ENCODE measurements at places on chromosomes 16 and 17.
A peak's percentile ranks its signal among the peaks of the same experiment; 100 is the strongest.

- DNase-seq: peak; percentile 95
These were observed 16.0 kb upstream of the LHX1 start for GRCh38 chr17:36921095-36921851.

GRCh38 chr17:55201308-55201932, 63.3 kb upstream of the HLF start:
- no peak for DNase-seq

- no peak for DNase-seq
These were observed at the start of gene CENPT for GRCh38 chr16:67847064-67847861. Gene CENPT, minus strand, starts transcription at chr16:67847693. Its CDS starts 13,834 bp downstream, at chr16:67833859.

DNA sequence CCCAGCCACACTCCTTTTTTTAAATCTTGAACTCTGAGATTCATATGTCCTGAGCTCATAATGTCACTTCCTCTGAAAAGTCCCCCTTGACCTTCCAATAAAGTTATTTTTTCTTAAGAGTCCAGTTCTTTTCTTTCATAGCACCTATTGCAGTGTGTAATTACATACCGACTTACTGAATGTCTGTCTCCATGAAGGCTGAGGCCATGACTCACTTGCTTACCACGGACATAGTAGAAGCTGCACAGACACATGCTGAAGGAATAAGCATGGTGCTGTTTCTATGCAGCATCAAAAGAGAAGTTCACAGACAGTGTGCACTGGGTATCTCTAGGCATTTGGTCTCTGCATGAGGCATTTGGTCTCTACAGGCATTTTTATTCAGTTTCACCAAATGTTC, 77.2 kb downstream of the C17orf67 start:
- peak; percentile 81 for DNase-seq

GRCh38 chr17:57957886-57958285, 2.7 kb upstream of the CUEDC1 start:
- no peak for DNase-seq

DNA sequence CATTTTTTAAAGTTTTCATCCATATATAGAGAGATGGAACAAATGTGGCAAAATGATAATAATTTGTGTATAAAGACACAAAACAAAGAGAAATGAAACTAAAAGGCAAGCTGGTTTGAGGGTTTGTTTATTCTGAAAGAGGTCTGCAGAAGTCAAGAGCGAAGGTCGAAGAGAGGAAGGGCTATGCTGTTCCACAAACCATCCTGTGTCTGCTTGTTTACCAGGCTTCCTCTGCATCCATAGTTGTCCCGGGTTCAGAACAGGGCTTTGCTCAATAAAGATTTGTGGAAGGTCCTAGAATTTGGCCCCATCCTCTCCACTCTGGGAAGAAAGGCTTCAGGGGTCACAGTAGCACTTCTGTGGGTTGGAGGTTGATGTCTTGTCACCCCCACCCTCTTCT, 2.4 kb upstream of the MARVELD3 start:
- DNase-seq: no peak

DNA sequence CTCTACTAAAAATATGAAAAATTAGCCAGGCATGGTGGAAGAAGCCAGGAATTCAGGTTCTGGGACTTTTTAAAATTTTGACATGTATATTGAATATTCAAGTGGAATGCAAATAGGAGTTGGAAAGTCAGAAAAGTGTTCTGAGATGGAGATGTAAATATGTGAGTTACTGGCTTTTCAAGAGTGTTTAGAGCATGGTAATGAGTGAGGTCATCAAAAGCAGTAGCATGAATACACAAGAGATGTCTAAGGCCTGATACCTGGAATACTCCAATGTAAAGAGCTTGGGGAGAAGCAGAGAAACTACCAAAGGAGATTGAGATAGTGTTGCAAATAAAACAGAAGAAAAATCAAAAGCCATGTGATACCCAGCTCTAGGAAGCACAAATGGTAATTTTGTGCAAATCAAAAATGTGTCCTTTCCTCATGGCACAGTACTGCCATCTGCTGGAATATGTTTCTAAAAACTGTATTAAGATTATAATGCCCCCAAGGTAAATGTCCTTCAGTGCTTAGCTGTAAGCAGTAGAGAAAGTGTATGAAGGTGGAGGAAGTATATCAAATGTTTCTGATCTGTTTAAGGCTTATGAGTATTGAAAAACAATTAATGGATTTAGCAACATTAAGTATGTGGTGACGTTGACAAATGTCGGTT, 908.4 kb downstream of the KCNJ18 start:
- no peak for DNase-seq

DNA sequence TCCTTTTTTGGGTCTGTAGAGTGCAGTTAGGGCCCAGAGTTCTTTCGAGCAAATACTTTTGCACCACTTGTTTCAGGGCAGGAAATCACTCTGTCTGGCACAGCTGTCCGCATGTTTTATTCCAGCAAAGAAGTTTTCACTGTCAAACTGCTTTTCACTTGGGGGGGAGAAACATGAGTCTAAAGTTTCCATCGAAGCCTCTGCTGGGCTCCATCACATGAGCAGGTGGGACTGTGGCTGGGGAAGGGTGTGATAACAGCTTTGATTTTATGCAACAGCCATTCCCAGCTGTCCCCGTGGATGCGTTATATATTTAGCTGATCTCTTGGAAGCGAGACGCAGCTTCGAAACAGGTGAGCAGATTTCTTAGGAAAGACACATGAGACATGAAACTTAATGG, 288.6 kb downstream of the SNX29 start:
- no peak for DNase-seq

- DNase-seq: no peak
These were observed 32.2 kb downstream of the SLC12A3 start for GRCh38 chr16:56897026-56897799.

GRCh38 chr17:54620399-54620978, 280.2 kb upstream of the TOM1L1 start:
- DNase-seq: no peak

GRCh38 chr16:6153901-6154300, 1056.3 kb upstream of the EEF2KMT start:
- no peak for DNase-seq

GRCh38 chr16:31877876-31878642, 4.5 kb downstream of the ZNF267 start:
- no peak for DNase-seq

DNA sequence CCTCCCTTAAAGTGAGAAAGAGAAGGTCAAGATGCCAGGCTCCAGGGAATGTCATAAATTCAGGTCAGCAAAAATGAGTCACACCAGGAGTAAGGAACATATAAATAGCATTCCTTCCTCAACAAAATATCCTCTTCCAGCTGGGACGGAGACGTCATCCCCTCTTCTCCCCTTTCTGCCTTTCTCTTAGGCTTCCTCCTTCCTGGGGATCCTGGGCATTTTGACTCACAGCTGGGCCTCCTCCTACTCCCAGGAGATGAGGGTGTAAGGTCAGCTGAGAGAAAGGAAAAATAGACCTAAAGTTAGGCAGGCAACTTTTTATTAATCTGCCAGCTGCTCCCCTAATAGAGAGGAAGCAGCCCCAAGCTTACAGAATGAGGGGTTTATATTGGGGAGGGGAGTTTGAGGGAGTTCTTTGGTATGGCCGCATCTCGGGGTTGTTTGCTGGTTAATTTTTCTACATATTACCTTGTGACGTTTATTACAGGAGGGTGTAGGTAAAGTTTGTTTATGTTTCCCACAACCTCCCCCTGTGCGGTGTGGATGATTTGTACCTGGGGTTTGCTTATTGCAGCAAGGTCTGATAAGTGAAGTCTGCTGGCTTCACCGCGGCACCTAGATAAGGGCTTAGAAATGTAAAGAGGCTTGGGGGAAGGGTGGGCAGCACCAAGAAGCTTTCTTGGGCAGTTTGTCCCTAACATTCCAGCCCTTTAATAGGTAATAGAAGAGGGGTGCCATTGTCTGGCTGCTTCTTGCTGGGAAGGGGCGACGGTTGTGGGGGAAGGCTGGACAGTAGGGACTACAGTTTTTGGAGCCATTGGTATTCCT, 7.1 kb upstream of the ZNF747 start:
- DNase-seq: no peak

DNA sequence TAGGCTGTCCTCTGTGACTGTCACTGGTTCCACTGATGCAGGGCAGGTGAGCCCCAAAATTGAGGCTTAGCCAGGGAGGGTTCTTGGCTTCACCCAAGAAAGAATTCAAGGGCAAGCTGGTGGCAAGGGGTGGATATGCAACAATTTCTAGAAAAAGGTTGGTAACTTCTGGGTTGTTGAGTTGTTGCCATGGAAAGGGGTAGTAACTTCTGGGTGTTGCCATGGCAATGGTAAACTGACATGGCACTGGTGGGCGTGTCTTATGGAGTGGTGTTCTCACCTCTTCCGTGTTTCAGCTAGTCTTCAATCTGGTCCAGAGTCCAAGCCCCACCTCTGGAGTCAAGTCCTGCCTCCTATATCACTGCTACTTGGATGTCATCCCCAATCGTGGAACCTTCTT, 9.5 kb upstream of the GUCY2D start:
- no peak for DNase-seq

DNA sequence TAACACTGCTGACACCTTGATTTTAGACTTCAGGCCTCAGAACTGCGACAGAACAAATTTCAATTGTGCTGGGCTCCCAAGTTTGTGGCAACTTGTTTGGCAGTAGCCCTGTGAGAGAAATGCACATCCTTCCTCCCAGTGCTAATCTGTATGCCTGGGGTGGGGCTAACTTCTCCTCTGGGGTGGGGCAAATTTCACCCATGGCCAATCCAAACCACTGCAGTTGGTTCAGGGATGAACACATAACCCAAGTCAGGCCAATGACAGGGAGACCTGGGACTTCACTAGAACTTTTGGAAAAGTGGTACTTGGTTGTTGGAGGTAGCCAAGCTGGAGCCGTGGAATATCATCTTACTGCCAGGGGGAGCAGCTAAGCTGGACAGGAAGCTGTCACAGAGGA, 56.3 kb downstream of the ABCC6 start:
- DNase-seq: no peak

DNA sequence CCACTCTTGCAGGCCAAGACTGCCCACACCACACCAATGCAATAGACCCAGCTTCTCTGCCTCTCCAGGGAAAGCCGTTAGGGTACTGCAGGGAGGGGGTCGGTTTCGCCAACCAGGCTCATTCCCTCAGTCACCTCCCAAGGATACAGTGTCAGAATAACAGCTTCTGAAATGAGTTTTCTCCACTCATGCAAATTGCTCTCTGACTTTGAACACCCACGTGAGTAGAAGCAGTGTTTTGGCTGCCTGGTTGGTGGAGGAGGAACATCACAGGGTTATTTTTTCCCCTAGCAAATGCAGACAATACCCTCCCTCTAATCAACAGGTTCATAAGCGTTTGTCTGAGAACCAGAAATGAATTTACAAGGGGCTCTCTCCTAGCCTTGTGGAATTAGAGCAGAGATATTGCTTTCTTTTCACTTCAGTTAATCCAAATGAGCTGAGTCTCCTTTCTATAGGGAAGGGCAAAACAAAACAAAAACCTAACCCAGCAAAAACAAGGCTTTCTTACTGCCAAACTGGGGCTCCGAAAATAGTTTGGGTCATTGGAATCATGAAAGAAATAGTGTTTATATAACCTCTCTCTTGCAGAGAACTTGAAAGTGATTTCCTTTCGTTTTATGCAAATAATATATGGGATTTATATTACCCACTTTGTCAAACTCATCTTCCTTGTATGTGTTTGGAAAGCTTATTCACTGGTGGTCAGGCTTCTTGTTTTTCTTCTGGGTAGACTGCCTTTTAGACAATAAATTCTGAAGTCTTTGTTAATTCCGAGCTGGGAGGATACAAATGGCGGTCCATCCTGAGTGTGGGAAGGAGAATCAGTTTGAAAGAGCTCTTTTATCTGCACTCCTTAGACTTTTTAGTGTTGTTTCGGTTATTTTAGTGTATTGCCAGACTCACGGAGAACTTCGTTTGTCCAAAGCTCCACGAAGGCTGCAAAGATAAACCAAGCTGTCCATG, 229.9 kb downstream of the MSI2 start:
- no peak for DNase-seq

DNA sequence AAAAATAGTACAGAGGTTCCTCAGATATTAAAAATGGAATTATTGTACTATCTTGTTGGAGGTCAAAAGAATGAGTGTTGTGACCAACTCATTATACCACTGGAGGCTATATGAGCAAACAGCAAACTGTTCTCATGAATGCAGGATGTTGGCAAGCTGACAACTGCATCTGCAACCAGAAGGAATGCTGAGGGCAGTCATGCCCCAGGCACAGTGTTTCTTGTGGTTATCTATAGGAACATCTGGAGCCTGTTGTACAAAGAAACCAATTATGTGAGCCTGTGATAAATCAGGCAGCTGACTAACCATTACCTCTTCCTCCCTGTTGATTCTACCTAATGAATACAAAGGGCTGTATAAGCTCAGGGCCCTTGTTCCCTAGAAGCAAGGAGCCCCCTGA, 2057.1 kb downstream of the TP53TG3F start:
- DNase-seq: no peak

GRCh38 chr16:19812986-19813385, 71.7 kb downstream of the GPRC5B start:
- DNase-seq: no peak

DNA sequence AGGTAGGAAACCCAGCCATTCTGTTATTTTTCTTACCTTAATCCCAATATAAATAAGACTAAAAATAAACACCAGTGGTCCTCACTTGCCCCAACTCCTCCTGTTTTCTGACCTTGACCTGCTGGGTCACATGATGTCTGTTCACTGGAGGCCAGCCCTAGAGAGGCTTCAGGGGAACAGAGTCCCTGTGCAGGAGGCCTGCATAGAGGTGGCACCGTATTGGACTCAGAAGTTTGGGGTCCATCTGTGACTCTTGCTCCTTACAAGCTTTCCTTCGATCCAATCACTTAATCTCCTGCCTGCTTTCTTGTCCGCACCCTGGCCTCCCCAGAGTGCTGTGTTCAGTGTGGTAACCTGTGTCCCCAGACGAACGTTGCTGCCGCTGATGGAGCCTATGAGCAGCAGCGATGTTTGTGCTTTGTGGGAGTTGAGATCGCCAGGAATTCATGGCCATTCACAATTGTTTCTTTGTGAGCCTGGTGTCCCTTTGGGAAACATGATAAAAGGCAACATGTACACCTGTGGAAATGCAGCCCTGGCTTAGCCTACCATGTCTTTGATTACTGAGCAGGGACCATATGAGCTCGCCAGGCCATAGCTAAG, 4.7 kb downstream of the IGSF6 start:
- no peak for DNase-seq

GRCh38 chr17:12230481-12231354, 210.0 kb downstream of the MAP2K4 start:
- no peak for DNase-seq

DNA sequence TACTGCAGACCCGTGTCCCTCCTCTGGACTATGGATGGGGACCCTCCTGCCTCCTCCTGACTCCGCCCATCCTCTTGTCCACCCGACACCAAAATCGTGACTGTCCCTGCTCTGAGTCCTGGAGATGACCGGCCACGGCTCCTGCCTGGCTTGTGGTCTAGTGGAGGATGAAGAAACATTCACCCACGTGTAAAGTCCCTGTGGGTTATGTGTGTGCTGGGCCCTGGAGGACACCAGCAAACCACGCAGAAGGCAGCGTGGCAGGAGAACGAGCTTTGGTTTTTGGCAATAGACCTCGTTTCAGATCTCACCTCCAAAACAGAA, 11.9 kb downstream of the SPNS2 start:
- DNase-seq: no peak

DNA sequence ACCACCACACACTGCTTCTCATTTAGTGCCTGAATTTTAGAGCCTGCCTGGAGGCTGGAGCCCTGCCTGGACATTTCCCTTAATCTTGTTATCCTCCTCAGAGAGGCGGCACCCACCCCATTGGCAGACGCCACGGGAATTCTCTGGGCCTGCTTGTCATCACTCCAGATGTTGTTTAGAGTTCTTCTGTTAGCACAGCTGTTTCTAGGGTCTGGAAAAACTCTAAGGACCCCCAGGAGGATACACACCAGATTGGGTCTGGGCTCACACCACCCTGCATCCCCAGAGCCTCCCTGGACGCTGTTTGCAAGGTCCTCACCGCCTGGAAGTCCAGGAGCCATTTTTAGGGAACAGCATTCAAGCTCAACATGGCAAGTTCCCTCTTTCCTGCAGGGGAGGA, 565 bp upstream of the XAF1 start:
- no peak for DNase-seq

Data from kidney epithelial cell (primary cell).